ENCODE measurements at places on chromosomes 16 and 17. TPM values are rescaled to one million over a fixed set of nuclear protein-coding genes. Genes with fewer than 3 reads are reported as not detected.

MVD gene
- 14.8 TPM for total RNA-seq

VMO1 gene
- total RNA-seq: 0.95 TPM

KIF18B gene
- total RNA-seq: 2.5 TPM

TVP23A gene
- 3.7 TPM for total RNA-seq

CX3CL1 gene
- 2.1 TPM for total RNA-seq

EFCAB5 gene
- 0.90 TPM for total RNA-seq

EFNB3 gene
- total RNA-seq: 3.3 TPM

- DNase-seq: no peak
Observed at GRCh38 chr16:53065461-53066061, 10.8 kb downstream of the CHD9 start.

GRCh38 chr16:57341441-57342303 lies 16.9 kb upstream of the CCL22 start:
- peak; percentile 60 for DNase-seq

DNA sequence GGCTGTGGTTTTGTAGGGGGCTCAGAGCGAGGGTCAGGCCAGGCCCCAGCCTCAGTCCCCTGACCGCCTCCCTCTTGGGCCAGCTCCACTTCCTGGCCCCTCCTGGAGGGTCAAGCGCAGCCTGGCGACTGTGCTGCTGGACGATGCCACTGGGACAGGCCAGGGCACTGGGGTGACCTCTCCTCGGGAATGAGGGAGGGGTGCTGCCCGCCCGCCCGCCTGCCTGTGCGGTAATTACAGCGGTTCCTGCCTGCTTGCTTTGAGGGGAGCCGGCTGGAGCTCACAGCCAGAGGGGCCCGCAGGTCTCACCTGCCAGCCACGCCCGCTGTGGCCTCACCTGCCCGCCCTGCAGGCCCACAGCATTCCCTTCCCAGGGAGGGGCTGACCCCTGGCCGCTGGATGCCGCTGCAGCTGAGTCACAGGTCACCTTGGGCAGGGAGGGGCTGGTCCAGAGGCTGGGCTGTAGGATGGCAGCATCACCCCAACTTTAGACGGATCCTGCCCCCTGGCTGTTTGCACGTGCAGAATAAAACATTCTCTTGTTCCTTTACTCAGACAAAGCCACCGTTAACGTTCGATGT lies 76.7 kb upstream of the CBX4 start:
- no peak for DNase-seq

DNA sequence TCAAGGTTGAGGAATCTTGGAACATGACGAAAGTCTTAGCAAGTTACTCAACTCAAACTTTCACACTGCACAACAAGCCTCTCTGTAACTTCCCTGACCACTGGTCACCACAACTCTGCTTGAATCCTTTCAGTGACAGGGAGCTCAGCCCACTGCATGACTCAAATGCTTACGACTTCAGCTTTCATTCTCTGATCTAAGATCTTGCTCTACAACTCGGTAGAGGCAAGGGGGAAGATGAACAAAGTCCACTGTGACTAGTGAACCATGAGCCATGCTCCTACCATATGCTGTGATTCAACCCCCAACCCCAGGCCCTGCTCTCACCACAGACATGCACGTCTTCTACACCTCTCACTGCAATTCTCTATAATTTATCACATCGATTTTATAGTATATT lies 160.9 kb downstream of the SLC39A11 start:
- DNase-seq: no peak

DNA sequence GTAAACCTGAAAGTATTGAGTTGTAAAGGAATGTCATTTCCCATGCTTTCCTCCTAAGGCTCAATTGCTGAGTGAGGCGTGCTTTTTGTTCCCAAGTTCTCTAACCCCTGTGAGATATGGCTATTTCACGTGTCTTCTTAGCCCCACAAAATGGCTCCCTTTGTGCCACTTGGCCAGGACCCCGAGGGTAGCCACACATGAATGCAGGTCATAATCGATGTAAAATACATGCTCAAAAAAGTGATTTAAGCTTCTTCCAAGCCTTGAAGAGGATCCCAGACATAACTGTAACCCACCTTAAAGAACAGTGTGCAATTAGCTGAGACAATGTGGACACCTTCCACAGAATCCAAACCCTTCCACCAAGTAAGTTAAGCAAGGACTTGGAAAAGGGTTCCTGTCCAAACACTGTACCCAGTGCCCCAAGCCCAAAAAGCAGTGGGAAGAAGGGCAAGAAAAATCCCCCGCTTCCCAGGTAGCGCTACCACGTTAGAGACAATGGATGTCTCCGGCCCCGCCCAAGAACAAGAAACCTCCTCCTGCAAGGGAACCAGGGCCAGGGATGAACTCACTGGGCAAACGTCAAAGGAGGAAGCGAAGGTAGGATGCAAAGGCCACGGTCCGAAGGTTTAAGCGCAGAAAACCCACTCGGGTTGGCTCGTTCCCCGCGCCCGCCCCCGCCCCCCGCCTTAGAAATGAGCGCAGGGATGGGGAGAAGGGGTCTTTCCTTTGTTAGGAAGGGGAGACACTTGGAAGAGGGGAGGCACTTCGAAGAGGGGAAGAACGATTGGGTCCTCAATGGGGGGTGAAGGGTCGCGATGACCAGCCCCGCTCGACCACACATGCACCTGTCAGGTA lies 1.2 kb downstream of the JPT1 start:
- DNase-seq: no peak

- DNase-seq: no peak
Observed at GRCh38 chr16:4257646-4258556, 14.9 kb downstream of the TFAP4 start.

DNA sequence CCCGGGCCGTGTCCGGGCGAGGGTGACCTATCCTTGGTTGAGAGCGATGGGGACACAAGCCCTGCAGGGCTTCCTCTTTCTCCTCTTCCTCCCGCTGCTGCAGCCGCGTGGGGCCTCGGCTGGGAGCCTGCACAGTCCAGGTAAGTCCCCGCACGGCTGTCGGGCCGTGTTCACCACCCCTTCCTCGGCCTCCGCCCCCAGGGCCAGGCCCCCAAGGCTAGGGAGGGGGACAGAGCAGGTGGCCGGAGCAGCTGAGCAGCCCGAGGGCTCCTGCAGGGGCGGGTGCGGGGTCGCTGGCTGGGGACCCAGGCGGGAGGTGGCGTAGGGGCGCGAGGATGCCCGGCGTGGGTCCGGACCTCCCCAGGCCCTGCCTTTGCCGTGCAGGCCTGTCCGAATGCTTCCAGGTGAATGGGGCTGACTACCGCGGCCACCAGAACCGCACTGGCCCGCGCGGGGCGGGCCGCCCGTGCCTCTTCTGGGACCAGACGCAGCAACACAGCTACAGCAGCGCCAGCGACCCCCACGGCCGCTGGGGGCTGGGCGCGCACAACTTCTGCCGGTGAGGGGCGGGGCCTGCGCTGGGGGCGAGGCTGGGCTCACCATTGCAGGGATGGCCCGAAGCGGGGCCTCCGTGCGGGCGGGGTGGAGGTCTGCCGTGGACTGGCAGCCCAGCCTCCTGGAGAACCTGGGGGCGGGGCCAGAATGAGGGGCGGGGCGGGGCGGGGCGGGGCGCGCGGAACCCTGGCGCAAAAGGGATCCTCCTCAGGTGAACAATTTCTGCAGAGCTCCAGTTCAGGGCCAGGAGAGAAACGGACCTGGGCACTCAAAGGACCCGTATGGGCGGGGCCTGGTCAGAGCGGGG lies 631 bp downstream of the KREMEN2 start:
- DNase-seq: no peak

GRCh38 chr16:85995541-85996423 lies 96.8 kb downstream of the IRF8 start:
- no peak for DNase-seq

Data from urinary bladder (tissue), 4 donors.